Chondrocyte (in vitro differentiated cells): ENCODE measurements at places on chromosomes 11 and 22. TPM values are rescaled to one million over a fixed set of nuclear protein-coding genes. Genes with fewer than 3 reads are reported as not detected.

Gene RPS25
- 600 to 777 TPM (median 609 TPM) in 3 replicates for total RNA-seq

Gene MOV10L1
- total RNA-seq = 0.51 to 1.1 TPM (median 1.1 TPM) in 3 replicates

Gene SLC22A12
- total RNA-seq = not detected in 3 replicates

Gene CHKB
- 47.4 to 64.5 TPM (median 47.9 TPM) in 3 replicates for total RNA-seq

Gene TCN2
- 10.4 to 14.9 TPM (median 11.5 TPM) in 3 replicates for total RNA-seq

Gene CEP126
- 3.8 to 18.0 TPM (median 4.1 TPM) in 3 replicates for total RNA-seq

Gene CBL
- 17.8 to 25.8 TPM (median 25.5 TPM) in 3 replicates for total RNA-seq

Gene KDM4F
- total RNA-seq = not detected in 3 replicates

Gene OR51B4
- total RNA-seq = not detected in 3 replicates

Gene CALCB
- not detected in 3 replicates for total RNA-seq

Gene SYCE3
- not detected in 3 replicates for total RNA-seq

Gene HTR3A
- not detected in 3 replicates for total RNA-seq

- no peak overlapping the region for H3K4me3 ChIP-seq
- peaks cover 20% of the 10 kb centered on the region for H3K4me1 ChIP-seq
- DNase-seq = no peak
Observed at GRCh38 chr11:75471176-75471973, 38.4 kb upstream of the KLHL35 start.

DNA sequence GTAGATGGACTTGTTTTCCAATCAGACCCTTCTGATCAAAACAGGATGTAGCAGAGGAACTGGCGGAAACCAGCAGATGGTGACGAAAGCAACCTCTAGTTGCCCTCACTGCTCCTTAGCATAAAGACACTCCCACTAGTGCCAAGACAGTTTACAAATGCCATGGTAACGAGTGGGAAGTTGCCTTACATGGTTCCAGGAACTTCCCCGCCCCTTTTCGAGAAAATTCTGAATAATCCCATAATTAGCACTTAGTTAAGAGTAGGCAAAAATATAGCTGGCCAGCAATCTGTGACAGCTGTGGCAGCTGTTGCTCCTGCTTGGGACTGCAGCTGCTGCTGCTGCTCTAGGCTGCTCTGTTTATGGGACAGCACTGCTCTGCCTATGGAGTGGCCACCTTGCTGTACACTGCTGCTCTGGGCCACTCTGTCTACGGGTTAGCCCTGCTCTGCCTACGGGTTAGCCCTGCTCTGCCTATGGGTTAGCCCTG is 33.4 kb upstream of the SORL1 start:
- H3K27me3 ChIP-seq = peaks cover 41% of the 10 kb centered on the region
- DNase-seq = no peak
- no peak overlapping the region for H3K27ac ChIP-seq
- H3K4me1 ChIP-seq = peaks cover 13% of the 10 kb centered on the region

- no peaks in the 10 kb centered on the region for H3K27me3 ChIP-seq
- no peak overlapping the region for H3K4me3 ChIP-seq
- no peaks in the 10 kb centered on the region for H3K4me1 ChIP-seq
- H3K36me3 ChIP-seq = peaks cover 38% of the 10 kb centered on the region
- no peak for DNase-seq
- no peak overlapping the region for H3K27ac ChIP-seq
Observed at GRCh38 chr22:17866127-17866526, 91.9 kb upstream of the BID start.

GRCh38 chr22:17435375-17435774 is 66.1 kb downstream of the CECR2 start:
- no peak overlapping the region for H3K27ac ChIP-seq
- no peaks in the 10 kb centered on the region for H3K27me3 ChIP-seq
- H3K36me3 ChIP-seq = no peaks in the 10 kb centered on the region

DNA sequence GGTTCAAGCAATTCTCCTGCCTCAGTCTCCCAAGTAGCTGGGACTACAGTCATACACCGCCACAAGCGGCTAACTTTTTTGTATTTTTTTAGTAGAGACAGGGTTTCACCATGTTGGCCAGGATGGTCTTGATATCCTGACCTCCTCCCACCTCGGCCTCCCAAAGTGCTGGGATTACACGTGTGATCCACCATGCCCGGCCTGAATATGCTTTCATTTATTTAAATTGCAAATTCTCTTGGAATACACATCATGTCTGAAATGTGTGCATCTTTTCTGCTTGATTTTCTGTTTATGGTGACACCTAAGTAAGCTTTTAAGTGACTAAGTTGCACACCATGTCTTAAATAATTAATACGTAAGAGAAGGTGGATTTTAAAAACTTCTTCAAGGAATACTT is 31.7 kb downstream of the IZUMO1R start:
- no peaks in the 10 kb centered on the region for H3K4me1 ChIP-seq
- H3K27me3 ChIP-seq = peaks cover 15% of the 10 kb centered on the region
- no peak overlapping the region for H3K4me3 ChIP-seq
- H3K36me3 ChIP-seq = no peaks in the 10 kb centered on the region

- H3K27ac ChIP-seq = no peak overlapping the region
- H3K4me3 ChIP-seq = peak overlapping the region; percentile 16
- H3K36me3 ChIP-seq = peaks cover 2% of the 10 kb centered on the region
- peaks cover 1% of the 10 kb centered on the region for H3K27me3 ChIP-seq
Observed at GRCh38 chr11:69449320-69450063, 32.0 kb upstream of the LINC01488 start.

- H3K27me3 ChIP-seq = peaks cover 13% of the 10 kb centered on the region
- peaks cover 12% of the 10 kb centered on the region for H3K4me1 ChIP-seq
- H3K36me3 ChIP-seq = no peaks in the 10 kb centered on the region
- H3K4me3 ChIP-seq = no peak overlapping the region
- no peak for DNase-seq
- H3K27ac ChIP-seq = no peak overlapping the region
Observed at GRCh38 chr11:88520391-88520790, 182.9 kb upstream of the CTSC start.

GRCh38 chr11:33086017-33086416 is 46.6 kb downstream of the TCP11L1 start:
- no peak for DNase-seq
- no peaks in the 10 kb centered on the region for H3K27me3 ChIP-seq
- no peak overlapping the region for H3K4me3 ChIP-seq
- no peaks in the 10 kb centered on the region for H3K4me1 ChIP-seq

DNA sequence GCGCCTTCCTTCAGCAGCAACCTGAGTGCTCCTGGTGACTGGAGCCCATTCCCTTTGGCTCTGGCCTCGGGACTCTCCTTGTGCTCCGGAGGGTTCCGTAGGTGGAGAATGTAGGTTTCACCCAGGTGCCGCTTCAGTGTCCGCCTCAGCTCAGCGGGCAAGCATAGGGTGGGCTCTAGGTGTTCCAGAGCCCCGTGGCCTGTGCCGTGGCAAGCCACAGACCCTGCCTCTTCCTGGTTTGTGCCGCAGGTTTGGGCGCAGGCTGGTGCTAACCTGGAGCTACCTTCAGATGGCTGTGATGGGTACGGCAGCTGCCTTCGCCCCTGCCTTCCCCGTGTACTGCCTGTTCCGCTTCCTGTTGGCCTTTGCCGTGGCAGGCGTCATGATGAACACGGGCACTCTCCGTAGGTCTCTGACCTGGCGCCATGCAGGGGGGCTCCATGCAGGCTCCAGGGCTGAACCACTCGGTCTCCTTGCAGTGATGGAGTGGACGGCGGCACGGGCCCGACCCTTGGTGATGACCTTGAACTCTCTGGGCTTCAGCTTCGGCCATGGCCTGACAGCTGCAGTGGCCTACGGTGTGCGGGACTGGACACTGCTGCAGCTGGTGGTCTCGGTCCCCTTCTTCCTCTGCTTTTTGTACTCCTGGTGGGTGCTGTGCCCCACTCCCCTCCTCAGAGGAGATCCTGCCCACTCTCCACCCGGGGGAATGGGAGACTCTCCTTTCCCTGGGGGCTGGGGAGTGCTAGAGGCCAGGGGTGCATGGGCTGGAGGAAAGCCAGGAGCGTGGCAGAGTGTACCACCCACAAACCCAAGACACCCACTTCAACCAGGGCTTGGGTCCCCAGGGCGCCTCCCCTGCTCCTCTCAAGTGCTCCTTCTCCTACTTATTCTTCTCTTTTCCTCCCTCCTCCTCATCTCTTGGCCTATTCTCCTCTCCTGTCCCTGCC is 2.4 kb downstream of the SLC22A12 start:
- DNase-seq = peak; percentile 92
- peaks cover 2% of the 10 kb centered on the region for H3K36me3 ChIP-seq
- no peaks in the 10 kb centered on the region for H3K4me1 ChIP-seq

DNA sequence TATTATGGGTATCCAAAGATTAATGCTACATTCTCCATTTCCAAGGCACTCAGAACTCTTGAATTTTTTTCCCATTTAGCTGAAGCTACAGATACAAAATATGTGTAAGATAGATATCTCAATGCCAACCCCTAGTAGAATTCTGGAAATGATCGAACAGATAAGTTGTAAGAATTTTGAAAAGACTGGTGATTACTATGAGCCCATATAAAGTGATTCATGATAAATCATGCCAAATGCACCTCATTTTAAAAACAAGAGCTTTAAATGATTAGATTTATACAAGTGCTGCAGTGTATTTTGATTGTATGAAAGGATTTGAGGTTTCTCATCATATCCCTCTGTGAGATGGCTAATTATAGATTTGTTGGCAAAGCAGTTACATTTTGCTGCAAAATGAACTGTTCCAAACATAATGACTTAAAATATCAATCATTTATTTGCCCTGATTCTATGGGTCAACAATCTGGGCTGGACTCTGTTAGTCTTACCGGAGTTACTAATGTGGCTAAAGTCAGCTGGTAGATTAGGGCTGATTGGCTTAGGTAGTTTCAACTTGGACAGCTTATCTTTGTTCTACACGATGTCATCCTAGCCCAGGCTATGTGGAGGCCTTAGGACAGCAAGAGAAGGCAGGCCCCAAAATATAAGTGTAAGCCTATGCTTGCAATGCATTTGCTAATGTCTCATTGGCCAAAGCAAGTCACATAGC is 3.4 kb downstream of the OR10V1 start:
- H3K4me1 ChIP-seq = no peaks in the 10 kb centered on the region
- no peaks in the 10 kb centered on the region for H3K36me3 ChIP-seq
- no peak overlapping the region for H3K4me3 ChIP-seq
- peaks cover 12% of the 10 kb centered on the region for H3K27me3 ChIP-seq
- no peak overlapping the region for H3K27ac ChIP-seq
- DNase-seq = no peak

- no peaks in the 10 kb centered on the region for H3K4me1 ChIP-seq
- no peak for DNase-seq
- peaks cover 9% of the 10 kb centered on the region for H3K27me3 ChIP-seq
- no peak overlapping the region for H3K4me3 ChIP-seq
- H3K36me3 ChIP-seq = no peaks in the 10 kb centered on the region
Observed at GRCh38 chr11:13102513-13102840, 93.4 kb downstream of the RASSF10 start.

DNA sequence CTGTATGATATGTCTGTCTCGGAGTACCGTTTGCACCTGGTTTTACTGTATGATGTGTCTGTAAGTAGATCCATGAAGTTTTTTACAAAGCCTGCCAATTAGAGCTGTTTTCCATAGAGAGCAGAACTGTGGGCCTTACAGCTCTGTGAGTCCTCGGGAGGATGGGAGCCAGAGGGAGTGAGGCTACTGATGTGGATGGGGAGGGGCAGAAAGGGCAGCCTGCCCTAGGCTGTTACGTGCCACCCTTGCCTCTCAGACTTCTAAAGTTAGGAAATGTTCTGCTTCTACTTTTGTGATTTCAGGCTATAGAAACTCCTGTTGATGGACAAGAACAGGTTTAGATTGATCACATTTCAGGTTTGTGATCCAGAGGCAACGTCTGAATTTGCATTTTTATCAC is 105.2 kb downstream of the PPP6R3 start:
- no peaks in the 10 kb centered on the region for H3K27me3 ChIP-seq
- no peak for DNase-seq
- no peaks in the 10 kb centered on the region for H3K4me1 ChIP-seq
- no peak overlapping the region for H3K4me3 ChIP-seq
- peaks cover 31% of the 10 kb centered on the region for H3K36me3 ChIP-seq

GRCh38 chr11:10975287-10975721 is 117.5 kb upstream of the ZBED5 start:
- H3K4me3 ChIP-seq = no peak overlapping the region
- H3K27me3 ChIP-seq = peaks cover 13% of the 10 kb centered on the region
- H3K4me1 ChIP-seq = no peaks in the 10 kb centered on the region
- H3K27ac ChIP-seq = no peak overlapping the region

DNA sequence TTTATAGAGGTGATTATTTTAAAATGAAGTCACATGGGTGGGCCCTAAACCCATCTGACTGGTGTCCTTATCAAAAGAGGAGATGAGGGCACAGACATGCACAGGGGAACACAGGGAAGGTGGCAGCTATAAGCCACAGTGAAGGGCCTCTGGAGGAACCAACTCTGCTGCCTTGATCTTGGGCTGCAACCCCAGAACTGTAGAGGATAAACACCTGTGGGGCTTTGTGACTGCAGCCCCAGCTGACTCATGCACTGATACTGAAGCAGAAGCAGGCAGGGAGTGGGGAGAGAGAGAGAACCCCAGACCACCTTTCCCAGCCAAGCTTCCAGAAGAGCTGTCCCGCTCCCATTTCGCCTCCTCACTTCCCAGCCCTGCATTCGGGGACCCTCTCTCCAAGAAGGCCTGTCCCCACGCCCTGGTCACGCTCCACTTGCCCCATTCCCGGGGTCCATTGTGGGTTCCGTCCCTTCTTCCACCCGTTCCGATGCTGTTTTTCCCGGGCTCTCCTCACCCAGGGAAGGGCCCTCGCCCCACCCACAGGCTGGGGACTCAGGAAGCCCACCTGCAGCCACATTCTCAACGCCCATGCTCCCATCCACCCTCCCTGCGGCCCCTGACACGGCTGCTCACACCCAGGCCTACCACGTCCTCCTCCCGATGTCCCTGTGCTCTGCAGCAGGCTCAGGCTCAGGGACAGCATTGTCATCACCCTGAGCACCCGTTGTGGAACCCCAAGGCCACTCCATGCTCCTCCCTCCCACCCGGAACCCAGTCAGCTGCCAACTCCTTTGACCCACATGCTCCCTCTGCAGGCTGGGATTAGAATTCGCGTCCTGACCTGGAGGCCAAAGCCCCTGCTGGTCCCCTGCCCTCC is 90.8 kb upstream of the SHANK2 start:
- H3K27ac ChIP-seq = no peak overlapping the region
- DNase-seq = no peak
- no peaks in the 10 kb centered on the region for H3K36me3 ChIP-seq
- peaks cover 82% of the 10 kb centered on the region for H3K27me3 ChIP-seq
- no peaks in the 10 kb centered on the region for H3K4me1 ChIP-seq

DNA sequence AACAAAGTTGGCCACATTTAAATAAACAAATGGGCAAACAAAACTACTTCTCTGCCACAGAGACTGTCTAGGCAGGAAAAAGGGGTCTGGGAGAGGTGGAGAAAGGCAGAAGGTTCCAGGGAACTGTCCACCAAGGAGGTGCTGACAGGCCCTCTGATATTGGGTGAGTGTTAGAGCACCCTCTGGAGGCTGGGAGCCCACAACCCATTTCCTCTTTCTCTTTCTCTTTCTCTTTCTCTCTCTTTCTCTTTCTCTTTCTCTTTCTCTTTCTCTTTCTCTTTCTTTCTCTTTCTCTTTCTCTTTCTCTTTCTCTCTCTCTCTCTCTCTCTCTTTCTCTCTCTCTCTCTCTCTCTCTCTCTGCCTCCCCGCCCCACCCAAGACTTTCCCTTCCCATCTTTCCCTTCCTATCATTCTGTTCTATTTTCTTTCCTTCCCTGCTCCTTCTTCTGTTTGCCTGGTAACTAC is 912.8 kb downstream of the DLG2 start:
- H3K4me3 ChIP-seq = no peak overlapping the region
- no peaks in the 10 kb centered on the region for H3K4me1 ChIP-seq
- H3K27ac ChIP-seq = no peak overlapping the region
- H3K27me3 ChIP-seq = peaks cover 18% of the 10 kb centered on the region

GRCh38 chr11:65557280-65558001 is 718 bp downstream of the LTBP3 start:
- no peak for DNase-seq
- H3K27ac ChIP-seq = peak overlapping the region; percentile 85
- peak overlapping the region; percentile 81 for H3K4me3 ChIP-seq
- no peaks in the 10 kb centered on the region for H3K27me3 ChIP-seq

- peak; percentile 59 for DNase-seq
- peaks cover 10% of the 10 kb centered on the region for H3K27me3 ChIP-seq
- no peak overlapping the region for H3K4me3 ChIP-seq
- no peaks in the 10 kb centered on the region for H3K36me3 ChIP-seq
Observed at GRCh38 chr22:50670914-50671538, 1.6 kb upstream of the SHANK3 start.
